ENCODE measurements at places on chromosomes 4 and X.

DNA sequence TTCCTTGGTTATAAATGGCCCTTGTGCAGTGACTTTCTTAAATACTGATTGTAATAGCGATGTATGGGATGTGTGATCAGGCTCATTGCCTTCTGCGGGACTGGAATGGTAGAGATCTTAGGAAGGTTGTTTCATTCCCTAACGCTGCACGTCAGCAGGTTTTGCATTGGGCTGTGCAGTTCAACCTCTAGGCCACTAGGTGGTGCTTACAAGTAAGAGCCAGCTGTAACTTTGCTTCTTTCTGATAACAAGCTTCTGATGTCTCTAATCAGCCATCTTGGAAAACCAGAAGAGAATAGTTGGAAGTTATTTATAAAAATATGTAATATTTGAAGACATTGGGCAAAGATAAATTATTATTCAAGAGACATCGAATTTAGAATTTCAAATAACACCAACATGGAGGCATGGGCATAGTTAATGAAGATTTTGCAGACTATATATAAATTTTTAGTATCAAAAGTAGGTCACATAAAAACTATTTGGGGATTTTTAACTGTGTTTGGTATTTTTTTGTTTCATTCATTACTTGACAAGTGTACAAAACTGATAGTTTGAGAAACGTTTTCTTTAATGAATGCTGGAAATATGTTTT is 339.7 kb upstream of the PCDH7 start:
- DNase-seq: no peak

- DNase-seq: no peak
These were observed 123.2 kb upstream of the IGFBP7 start for GRCh38 chr4:57233386-57233785.

DNA sequence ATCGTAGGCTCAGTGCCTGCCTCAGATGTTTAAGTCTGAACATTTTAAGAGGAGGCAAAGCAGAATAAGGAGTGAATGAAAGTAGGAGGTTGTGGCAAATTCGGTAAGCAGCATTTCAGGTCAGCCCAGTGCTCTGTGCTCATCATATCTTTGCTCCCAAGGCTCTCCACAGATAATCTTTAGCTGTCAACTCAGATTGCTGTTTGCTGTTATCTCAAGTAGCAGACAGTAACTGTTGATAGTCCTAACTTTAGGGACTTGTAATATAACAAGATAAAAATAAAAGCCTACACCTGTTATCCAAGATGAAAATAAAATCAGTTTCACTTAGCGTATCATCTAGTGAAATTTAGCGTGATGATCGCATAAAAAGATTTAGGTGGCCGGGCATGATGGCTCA is 18.6 kb upstream of the CLTRN start:
- DNase-seq: no peak

DNA sequence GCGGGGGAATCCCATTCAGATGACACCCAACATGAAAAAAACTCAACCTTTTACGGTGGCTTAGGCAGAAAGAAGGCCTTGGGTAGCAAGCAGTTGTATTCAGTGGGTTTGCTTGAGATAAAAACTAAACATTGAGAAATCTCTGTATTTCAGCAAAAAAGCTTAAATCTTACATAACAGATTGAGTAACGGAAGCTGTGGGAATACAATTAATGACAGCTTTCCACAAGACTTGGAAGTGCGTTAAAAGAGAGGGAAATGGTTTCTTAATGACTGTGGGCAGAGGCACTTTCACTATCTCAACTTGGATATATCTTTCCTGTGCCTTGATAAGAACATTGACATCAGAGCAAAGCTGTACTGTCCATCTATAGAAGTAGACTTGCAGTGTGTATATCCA is 418.5 kb upstream of the HS3ST1 start:
- DNase-seq: no peak

GRCh38 chr4:186979961-186980745 is 256.5 kb upstream of the FAT1 start:
- no peak for DNase-seq

GRCh38 chr4:94811643-94812042 is 53.9 kb downstream of the BMPR1B start:
- DNase-seq: no peak

GRCh38 chr4:7699031-7699430 is 240.6 kb downstream of the AFAP1 start:
- DNase-seq: no peak

DNA sequence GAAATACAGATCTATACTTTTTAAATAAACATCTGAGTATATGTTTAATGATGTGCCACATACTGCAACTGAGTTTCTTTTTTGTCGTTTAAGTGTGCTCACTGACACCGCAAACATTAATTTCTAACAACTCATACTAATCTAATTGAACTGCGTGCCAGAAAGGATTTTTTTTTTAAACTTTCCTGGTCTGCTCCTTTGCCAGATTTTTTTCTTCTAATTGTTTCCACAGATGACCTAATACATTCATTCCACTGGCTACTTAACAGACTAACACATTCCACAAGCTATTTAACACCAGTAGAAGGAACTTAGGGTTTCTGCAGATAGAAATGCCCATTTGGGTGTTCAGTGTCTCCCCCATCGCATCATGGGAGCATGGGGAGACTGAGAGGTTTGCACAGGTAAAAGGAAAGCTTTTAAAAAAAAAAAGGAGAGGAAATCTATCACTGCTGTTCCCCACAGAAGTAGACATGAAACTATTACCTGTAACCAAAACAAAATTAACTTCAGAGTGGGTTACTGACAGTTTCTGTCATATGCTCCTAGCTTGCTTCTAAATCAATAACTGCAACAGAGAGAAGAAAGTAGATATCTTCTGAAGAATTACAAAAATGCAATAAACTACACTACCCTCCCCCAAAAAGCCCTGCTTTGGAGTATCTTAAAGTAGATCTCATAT is 31.6 kb downstream of the SH3KBP1 start:
- no peak for DNase-seq

DNA sequence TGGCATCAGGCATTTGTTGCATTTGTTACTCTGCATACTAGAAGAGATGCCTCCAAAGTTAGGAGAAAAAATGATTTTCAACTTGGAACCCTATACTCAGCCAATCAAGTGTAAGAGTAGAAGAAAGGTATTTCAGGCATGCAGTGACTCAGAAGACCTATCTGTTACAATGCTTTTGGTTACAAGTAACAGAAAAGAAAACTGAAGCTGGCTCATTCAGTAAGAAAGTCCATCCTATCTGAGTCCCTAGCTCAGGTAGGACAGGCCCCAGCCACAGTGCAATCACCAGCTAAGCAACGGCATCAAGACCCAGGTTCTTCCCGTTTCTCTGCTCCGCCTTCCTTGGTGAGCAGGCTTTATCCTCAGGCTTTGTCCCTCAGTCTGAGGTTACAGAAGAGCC is 23.3 kb downstream of the MECP2 start:
- DNase-seq: no peak

DNA sequence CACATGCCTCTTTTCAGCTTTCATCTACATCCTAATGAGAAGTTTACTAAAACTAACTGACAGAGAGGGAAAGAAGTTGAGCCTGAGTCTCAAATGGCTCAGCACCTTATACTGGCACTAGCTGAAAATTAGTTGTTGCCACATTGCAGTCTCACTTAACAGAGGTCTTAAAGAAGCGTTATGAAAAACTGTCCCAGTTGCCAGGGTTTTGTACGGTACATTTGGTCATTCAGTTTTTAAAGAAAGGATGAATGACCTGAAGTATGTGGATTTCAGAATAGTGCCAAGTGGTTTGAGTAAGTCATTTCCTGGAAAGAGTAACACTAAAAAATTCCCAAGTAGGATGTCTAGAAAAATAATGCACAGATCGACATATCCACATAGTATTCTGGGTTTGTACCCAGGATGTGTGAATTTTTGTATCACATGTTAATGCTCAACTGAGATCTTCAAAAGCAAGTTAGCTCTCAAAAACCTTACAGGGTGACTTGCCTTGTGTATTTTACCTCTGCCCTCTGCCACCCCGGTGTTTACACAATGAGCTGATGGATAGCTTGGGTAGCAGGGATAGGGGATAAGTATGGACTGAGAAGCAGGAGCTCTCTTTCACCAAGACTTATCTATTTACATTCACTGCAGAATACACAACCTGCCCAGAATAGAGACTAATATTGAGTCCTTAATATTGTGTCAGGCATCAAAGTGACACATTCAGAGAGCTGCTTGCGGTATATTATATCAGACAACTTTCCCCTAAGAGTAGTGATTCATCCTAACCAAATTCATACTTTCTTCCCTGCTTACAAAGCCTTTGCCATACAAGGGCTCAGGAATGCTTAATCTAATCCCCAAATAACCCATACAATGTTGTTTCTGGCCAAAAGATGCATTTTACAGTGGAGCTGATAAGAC is 1075.7 kb upstream of the PABPC4L start:
- DNase-seq: no peak

DNA sequence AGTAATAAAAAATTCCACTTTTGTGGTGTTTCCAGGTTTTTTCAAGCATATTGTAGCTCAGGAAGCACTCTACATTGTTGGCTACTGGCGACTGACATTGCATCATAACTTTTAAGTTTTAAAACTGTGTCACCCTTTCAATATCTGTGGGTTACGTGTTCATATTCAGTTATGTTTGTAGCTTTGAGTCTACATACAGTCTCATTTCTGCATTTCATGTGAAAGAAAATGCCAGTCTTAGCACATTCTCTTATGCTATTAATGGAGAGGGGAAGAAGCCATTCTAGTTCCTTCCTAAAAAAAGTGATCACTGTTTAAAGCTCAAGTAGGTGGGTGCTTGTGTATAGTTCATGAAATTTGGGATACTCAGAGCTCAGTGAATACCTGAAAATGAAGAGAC is 38.1 kb downstream of the DIAPH2 start:
- no peak for DNase-seq

- DNase-seq: no peak
These were observed 1427.4 kb upstream of the ADGRL3 start for GRCh38 chr4:59772641-59773139.

- DNase-seq: no peak
These were observed 37.9 kb downstream of the SGMS2 start for GRCh38 chr4:107862658-107863057.

- no peak for DNase-seq
These were observed 19.6 kb downstream of the VBP1 start for GRCh38 chrX:155235891-155236290.

DNA sequence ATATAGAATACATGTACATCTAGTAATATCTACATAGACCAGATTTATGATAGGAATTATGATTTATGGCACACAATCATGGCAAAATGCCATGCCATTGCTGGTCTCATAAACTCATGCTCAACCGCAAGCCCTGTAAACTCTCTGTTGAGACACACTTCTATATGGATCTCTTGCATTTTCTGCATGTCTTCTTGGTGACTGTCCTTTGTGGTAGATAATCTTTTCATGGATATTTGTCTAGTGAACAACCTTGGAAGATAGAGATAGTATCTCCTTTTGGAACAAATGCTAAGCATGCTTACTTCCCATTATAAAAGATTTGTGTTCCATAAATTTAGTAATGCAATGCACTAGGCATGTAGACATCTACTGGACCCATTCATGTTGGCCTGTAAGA is 328.0 kb downstream of the NAF1 start:
- no peak for DNase-seq

DNA sequence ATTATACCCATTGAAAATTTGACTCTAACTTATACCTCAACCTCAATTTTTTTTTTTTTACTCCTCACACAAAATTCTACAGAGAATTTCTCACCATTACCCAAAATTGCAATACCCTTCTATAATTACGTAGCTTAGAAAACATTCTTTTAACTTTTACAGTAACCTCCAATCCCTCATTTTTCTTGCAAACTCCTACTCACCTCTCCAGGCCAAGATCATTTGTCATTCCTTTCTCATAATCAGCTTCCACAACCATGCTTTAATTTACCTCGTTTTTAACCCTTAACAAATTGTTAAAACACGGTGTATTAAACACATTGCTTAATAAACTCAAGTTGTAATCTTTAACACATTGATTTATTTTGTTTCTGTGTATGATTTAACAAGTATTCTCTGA is 289.7 kb upstream of the TRAM1L1 start:
- no peak for DNase-seq

GRCh38 chr4:169109035-169109675 is 99.1 kb upstream of the CBR4 start:
- no peak for DNase-seq

GRCh38 chr4:31084806-31085416 is 364.7 kb downstream of the PCDH7 start:
- DNase-seq: no peak

- no peak for DNase-seq
These were observed 650.8 kb downstream of the PCDH7 start for GRCh38 chr4:31370866-31371465.

- DNase-seq: no peak
These were observed 12.6 kb downstream of the SORBS2 start for GRCh38 chr4:185799442-185799841.

DNA sequence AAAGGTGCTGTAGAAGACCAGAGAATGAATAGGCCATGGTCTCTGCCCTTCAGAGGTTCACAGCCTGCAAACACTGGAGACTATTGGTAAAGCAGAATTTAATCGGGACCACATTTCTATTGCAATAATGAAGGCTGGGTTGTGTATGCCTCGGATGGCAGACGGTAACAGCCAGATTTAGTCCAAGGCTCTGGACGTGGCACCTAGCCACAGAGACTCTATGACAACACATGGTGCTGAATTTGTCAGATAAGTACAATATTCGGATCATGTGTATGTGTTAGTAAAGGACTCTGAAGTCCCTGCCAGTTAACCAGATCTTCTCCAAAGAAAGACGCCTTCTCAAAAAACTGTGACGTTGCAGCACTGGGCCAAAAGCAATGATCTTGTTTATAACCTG is 129.0 kb downstream of the DCTD start:
- DNase-seq: no peak

All from stimulated activated CD8-positive, alpha-beta memory T cell treated with anti-CD3 and anti-CD28 coated beads, Interleukin-4, amount 100 ng/mL, for 4 hours (primary cell).